ENCODE measurements at places on chromosomes 3 and 15.

- DNase-seq: no peak
Observed at GRCh38 chr3:71930056-71930991, 145.4 kb upstream of the PROK2 start.

- no peak for DNase-seq
Observed at GRCh38 chr15:95765161-95765560, 565.3 kb upstream of the NR2F2 start.

DNA sequence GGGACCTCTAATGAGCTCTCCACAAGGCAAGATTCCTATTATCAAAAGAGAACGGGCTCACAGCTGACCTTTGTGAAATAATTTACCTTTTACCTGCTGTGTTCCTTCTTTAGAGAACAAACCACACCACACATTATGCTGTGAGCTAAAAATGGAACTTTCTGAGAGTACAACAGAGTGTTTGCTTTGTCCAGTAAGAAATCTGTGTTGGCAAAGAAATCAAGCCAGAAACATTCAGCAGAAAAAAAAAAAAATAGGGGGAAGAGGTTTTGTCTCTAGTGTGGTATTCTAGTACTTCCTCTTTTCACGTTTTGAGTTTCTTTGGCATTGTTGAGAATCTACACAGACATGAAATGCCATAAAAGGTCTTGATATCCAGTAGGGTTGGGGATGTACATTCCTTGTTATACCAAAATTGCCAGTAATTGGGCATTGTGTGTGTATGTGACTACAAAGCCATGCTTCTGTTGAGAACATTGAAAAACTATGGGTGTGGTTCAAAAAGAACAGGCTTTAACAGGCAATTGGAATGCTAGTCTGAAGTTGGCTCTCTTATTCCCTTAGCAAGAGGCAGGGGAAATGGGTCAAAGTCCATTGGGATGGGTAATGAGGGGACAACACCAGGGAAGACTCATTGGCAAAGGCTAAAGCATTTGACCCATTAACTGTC is 273.5 kb downstream of the NEK10 start:
- no peak for DNase-seq

GRCh38 chr3:186516646-186517045 is 27.5 kb downstream of the CRYGS start:
- no peak for DNase-seq

GRCh38 chr3:58254144-58254543 is 16.6 kb downstream of the ABHD6 start:
- DNase-seq: no peak

GRCh38 chr3:5339967-5340535 is 152.5 kb downstream of the EDEM1 start:
- no peak for DNase-seq

DNA sequence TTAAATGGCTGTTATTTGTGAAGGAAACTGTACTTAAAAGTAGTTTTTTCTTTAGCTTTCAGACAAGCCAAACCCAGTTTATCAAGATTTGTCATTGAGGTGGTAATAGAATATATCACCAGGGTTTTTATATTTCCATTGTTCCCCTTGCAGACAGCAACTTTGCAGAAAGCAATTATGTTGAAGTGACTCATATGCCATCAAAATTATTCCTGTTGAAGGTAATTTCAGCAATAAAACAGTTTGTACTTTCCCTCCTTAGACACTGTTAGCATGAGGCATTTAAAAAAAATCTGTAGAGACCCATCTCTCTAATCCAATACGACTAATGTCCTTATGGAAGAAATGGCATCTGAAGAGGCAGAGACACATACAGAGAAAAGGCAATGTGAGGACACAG is 219.0 kb downstream of the NFKBIZ start:
- no peak for DNase-seq

DNA sequence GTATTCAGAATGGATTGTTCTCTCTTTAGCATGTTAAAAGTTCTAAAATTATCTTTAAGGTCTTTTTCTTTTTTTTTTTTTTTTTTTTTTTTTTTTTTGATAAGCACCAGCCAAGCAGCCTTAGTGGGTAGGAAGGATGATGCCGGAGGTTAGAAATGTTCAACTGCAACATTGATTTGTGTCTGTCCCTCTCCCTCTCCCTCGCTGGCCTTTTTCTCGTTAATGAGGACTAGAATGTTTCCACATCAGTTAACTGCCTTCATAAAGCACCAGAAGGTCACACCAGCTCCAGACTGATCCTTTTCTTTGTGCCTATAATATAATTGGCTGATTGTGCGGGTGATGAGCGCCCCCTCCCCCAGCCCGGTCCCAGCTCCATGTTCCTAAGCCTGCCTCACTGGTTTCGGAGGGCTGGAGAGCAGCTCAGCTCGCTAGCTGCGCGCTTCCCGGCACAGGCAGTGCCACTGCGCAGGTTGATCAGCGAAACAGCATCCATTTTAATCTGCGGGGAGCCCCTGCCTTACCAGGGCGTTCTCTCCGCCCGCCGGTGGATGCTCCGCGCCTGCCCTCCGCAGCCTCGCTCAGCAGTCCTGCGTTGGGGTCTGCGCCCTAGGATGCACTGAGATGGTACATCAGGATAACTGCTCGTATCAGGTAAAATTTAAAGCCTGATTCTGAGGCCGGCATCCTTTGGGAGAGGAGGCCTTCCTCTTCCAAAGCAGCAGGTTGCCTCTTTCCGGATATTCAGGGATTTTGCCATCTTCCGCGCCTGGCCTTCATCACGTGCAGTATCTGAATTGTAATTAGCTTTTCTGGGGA is 148.9 kb upstream of the IL12A start:
- DNase-seq: no peak

DNA sequence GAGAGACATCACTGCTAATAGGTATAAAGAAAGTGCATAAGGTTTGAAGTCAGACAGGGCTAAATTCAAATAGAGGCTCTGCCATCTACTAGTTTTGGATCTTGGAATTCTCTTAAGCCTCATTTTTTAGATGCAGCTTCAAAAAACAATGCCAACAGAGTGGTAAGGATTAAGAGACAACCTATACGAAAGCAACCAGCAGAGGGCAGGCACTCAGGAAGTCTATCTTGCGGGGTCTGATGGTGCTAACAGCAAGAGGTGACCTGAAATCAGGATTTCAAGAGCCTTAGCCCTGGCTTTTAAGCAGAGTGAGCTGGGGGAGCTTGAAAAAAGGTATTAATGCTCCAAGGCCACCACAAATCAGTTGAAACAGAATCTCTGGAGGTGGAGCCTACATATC is 40.7 kb downstream of the LDHAL6B start:
- DNase-seq: peak; percentile 10

DNA sequence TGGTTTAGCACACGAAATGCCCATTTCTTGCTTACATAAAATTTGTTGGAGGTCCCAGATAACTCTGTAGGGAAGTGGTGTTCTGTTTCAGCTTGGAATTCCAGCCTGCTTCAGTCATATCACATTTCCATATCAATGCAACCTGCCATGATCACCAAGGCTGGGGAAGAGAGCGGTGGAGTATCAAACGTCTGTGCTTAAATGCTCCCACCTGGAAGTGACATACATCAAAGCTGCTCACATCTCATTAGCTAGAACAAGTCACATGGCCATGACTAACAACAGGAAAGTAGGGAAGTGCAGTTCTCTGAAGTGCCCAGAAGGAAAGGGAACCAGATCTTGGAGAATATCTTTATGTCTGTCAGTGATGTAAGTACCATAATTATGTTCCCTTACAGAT is 130.2 kb upstream of the CFAP20DC start:
- DNase-seq: no peak

DNA sequence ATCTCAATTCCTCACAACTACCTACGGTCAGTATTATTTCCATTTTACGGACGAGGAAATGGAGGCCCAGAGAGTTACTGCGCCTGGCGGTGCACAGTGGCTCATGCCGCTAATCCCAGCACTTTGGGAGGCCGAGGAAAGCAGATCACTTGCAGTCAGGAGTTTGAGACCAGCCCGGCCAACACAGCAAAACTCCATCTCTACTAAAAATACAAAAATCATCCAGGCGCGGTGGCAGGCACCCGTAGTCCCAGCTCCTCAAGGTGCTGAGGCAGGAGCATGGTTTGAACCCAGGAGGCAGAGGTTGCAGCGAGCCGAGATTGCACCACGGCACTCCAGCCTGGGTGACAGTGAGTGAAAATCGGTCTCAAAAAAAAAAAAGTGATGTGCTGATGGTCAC is 187.3 kb downstream of the XXYLT1 start:
- DNase-seq: no peak

DNA sequence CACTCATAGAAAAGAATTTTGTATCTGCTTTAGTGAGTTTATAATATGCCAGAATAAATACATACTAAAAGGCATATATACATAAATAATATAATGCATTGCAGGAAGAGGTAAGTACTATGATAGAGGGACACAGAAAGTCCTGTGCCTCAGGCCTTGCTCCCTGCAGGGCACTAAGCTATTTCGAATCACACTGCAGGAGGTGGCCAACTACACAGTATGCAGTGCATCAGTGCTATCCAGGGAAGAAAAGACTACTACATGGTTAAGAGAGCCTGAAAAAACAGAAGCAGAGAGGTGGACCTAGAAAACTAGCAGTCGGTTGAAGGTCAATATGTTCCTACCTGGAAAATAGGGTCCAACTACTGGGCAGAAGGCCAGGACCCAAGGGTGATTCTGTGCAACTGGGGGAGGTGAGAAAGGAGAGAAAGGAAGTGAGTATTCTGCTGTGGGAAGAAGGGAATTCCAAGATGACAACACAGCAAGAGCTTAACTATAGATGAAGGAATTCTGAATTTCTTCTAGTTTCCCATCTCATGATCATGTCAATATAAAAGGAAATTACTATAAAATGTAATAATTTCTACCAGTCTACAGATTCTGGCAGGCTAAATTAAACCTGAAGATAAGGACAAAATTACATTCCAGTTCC is 218.0 kb downstream of the ZBTB20 start:
- DNase-seq: no peak

DNA sequence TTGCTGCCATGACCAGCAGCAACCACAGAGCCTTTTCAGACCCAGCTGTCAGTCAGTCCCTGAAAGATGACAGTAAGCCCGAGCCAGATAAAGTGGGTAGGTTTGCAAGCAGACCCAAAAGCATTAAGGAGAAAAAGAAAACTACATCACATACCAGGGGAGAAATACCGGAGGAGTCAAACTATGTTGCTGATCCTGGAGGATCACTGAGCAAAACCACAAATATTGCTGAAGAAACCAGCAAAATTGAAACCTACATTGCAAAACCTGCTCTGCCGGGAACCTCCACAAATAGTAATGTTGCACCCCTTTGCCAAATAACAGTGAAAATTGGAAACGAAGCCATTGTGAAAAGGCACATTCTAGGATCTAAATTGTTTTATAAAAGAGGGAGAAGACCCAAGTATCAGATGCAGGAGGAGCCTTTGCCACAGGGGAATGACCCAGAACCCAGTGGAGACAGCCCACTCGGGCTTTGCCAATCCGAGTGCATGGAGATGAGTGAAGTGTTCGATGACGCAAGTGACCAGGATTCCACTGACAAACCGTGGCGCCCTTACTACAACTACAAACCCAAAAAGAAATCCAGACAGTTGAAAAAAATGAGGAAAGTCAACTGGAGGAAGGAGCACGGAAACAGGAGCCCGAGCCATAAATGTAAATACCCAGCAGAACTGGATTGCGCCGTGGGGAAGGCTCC is 42.1 kb upstream of the RASA2 start:
- no peak for DNase-seq

- no peak for DNase-seq
Observed at GRCh38 chr15:100890850-100891249, 11.2 kb downstream of the ALDH1A3 start.

DNA sequence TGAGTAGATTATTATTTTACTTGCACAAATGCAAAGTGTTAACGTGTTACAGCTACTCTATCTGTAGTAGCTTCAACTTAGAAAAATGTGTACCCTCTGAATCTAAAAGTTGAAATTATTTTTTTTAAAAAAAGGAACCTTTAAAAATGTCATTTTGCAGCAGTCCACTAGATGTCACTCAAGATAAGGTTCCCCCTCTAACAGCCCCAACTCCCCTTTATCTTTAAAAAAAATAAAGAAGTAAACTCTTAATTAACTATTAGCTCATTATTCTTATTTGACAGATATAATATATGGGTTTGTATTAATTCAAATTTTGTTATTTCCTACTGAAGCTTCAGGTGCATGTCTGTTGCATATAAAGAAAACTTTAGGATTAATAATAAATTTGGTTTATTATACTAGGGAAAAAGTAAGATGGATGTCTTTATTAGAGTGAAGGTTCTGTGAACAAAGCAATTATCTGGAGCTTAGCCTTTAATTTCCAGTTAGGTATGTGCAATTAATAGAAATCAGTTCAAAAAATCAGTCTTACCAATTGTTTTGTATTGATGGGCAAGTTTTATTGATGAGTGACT is 288.5 kb downstream of the VGLL3 start:
- DNase-seq: no peak

GRCh38 chr3:194548346-194549321 is 61.8 kb upstream of the ATP13A3 start:
- no peak for DNase-seq

- no peak for DNase-seq
Observed at GRCh38 chr3:177338697-177339219, 141.5 kb upstream of the TBL1XR1 start.

DNA sequence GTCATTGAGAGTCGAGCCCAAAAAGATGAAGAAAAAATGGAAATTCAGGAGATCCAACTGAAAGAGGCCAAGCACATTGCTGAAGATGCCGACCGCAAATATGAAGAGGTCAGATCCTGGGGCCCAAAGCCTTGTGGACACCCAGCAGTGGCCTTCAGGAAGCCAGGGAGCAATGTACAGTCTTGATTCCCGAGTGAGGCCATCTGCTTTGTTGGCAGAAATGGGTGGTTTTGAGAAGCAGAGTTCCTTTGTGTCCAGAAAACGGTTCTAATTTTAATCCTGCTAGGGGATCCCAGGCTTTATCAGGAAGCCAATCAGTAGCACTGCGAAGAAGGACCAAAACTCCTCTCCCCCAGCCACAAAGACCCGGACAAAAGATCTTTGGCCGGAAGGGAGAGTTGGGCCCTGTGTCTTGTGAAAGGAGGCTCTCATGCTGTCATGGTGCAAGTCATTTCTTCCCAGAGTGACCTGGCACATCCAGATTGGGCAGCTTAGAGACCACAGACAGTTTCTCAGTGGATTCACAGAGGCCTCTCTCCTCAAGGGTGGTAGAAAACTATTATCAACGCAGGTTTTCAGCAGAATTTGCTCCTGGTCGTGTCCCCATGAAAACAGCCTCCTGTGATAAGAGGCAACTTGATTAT is 17.1 kb downstream of the TPM1 start:
- DNase-seq: no peak

GRCh38 chr3:56974247-56974930 is 86.1 kb upstream of the SPATA12 start:
- no peak for DNase-seq

DNA sequence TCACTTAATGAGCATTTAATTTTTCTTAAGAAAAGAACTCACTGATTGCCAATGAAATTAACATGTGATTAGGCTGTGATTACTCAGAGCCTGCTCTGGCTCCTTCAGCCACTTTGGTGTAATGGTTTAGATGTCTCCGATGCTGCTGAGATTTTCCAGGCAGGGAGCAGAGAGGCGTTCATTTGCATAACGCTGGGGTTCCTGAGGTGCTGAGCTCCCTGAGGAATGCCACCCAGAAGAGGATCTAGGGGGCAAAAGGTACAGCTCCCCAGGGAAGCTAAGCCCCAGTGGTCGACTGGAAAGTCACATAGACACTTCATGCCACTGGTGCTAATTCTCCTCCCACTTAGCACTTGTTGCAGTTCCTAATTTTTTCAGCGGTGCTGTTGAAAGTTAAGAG is 119.5 kb downstream of the USP13 start:
- DNase-seq: no peak

Measured in stimulated activated CD4-positive, alpha-beta T cell treated with anti-CD3 and anti-CD28 coated beads, Interleukin-1b, Interleukin-23, amount 100 ng/mL, for 1 hour (primary cell).